OCI-M1 (cell line): ENCODE measurements at places on chromosomes 12 and 14.

DNA sequence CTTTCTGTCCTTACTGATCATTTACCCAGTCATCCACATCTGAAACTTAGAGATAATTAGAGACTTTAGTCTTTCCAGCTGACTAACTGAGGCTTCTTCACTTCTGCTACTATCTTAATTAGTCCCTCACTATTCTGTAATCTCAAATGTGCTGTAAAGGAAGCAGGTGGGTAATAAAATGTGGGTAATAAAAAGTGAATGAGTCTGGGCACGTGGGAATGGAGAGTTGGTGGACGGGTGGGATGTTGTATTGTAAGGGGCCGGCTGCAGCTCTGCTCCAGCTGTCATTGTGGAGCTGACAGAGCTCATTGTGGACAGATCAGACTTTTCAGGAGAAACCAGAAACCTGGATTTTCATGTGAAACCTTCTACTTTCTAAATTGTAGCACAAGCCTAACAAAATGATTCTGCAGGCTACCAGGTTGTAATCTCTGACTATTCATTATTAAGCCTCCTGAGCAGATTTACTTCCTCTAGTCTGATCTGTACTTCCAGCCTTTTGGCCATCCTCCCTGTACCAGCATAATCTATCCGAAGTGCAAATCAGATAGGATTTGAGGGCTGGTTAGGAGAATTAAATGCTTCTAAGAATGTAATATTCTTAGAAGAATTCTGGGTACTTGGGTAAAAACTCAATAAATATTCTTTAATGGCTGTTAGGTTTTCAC is 42.0 kb upstream of the BMAL2 start:
- no peak for DNase-seq

DNA sequence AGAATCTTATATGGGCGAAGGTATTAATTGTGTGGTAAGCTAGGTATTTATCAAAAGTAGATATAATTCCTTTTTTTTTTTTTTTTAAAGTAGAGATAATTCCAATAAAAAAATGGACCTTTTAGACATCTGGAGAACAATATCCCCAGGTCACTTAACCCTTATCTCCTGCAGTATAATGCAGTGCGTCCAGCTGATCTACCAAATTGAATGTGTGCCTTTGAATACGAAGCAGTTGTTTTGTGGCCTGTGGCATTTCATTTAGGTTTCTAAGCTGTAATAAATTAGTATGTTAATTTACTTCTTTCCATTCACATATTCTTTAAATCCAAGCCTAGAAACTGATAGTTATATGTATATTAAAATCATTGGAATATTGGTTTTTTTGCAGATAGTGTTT is 3.1 kb downstream of the FUT8 start:
- peak; percentile 60 for DNase-seq

DNA sequence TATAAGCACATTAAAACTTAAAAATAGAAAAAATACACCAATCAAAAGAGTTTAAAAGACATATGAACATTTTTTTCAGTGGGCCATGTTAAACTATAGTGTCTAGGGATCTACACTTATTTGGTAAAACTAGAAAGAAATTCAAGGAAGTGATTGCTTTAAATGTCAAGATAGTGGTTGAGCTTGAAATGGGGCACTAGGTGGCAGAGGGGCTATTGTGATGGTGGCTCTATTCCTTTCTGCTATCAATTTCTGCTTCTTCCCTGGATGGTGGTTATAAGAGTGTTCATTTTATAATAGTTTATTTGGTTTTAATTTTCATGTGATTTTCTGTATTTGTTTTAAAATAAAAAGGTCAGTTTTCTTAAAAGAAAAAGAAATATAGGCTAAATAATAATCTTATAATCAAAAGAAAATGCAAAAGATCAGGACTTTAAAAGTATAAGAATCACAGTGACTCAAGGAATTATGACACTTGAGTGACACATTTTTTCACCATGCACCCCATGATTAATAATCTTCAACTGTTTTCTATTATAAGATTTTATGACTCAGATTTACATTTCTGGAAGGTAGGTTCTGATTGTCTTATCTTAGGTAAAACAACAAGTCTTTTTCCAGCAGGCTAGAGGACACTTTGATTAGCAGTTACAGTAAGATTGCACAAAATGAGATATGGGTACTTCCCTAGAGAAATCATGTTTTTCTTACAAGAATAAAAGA is 137.5 kb downstream of the FSCB start:
- peak; percentile 65 for DNase-seq

DNA sequence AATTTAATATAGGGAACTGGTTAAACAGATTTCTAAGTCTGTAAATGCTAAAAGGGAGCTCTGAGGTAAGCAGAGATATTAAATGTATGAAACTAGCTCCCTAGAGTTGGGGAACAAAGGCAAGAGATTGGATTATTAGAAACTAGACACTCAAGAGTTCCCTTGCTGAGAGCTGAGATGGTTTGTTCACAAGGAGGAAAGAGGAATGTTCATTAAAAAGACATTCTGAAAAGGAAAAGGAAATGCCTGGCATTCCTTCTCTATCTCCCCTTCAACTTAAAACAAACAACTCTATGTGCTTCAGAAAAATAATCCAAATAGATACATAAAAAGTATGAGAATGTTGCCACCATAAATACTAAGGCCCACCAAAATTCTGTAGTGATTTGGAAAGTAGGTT is 73.7 kb downstream of the GALNT4 start:
- no peak for DNase-seq

DNA sequence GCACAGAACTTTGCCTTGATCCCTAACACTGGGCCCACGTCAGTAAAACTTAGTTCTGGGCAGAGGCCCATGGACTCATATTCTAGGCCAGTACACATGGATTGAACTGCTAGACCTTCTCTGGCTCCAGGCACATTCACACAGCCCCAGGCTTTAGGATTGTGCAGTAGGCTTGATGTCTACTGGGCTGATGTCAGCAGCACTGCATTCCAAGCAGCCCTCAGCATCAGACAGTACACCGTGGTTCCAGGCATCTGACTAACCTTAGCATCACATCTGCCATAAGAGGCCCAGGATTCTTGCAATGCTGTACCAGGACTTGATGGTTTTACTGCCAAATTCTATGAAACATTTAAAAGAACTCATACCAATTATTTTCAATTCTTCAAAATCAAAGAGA is 301.9 kb downstream of the CCER1 start:
- no peak for DNase-seq

- DNase-seq: no peak
Measured at GRCh38 chr12:56998316-56998715, 8.0 kb downstream of the ZBTB39 start.

GRCh38 chr12:18634382-18634781 is 103.4 kb downstream of the PLCZ1 start:
- no peak for DNase-seq

DNA sequence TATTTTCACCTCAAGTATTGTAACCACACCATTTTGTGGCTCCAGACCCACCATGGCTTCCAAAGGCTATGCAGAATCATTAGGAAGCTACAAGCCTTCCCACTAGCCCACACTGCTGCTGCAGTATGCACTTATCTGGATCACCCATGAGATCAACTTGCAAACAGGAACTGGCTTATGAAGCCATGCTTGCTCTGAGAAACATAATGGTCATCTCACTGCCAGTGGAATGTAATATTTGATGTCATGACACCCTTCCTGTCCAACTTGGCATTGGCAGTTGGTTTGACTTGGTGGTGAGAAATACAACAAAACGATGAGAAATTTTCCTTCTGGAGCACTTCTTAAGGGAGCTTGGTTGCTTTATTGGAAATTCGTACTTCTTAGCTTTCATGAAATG is 69.3 kb upstream of the FRMD6 start:
- peak; percentile 0 for DNase-seq
